Activated T-helper 1 cell treated with anti-CD3 and anti-CD28 coated beads, Interleukin-2, amount 50 U/mL, for 16 hours (primary cell): ENCODE measurements at places on chromosomes 4 and X.

- no peak for DNase-seq
Measured at GRCh38 chr4:149531861-149532260, 283.8 kb downstream of the IQCM start.

DNA sequence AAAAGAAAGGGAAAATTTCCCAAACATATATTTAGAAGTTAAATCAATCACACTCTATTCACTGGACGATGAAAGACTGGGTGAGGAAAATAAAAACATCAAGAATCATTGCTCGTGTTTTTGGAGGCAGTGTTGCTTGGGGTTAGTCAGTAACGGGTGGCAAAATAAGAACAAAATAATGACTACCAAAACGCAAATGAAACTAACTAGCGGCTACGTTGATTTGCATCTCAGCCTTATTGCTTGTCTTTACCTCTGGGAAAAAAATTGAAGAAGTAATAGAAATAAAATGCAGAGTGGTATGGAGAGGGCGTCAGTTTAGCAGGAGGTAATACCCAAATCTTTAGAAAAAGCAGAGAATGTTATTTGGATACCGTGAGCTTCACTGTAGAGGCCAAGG lies 86.4 kb upstream of the SORBS2 start:
- no peak for DNase-seq

DNA sequence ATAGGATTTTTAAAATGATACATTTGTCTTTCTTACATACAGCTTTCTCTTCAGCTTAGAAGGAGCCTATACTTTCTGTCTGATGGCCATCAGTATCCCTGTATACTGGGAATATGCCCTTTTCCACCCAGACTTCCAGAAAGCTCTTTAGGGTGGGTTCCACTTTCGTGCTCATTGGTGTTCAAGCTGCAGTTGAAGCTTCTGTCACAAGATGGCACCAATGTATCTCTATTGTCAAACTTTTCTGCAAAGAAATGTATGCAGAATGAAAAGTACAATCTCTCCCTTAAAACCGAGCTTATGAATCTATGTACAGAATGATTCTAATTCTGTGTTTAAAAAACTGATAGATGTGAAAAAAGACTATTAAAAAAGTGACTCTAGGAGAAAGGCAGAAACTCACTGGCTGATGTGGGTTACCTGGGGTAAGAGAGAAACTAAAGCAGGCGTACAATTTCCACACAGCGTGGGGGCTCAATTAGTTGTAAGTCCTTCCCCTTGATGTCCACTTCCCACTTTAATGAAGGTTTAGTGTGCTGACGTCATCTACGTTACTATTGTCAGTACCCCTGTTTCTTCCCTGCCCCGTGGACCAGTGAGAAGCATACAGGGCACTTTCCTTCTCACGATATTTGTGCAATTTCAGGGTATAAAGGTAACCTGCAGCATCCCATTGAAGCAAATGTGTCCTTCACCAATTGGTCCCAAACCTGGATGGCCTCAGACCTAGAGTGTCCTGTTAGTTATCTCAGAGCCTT lies 57.3 kb upstream of the TCEAL2 start:
- DNase-seq, result no peak

DNA sequence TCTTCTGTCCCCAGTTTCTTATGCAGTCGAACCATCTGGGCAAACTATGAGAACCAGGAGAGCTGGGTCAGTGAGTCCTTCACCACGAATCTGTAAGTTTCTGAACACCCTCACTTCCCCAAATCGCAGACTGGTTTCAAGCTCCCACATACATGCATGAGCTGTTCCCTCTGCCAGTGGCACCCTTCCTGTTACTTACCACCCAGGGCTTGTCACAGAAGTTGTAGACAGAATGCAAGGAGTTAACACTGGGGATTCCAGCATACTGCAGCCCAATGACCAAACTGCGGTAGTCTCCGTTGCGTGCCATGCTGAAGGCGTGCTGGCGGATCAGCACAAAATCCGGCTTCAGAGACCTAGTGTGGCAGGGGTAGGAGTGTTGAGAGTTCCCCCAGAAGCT lies 14.6 kb downstream of the SYN1 start:
- DNase-seq, result no peak

DNA sequence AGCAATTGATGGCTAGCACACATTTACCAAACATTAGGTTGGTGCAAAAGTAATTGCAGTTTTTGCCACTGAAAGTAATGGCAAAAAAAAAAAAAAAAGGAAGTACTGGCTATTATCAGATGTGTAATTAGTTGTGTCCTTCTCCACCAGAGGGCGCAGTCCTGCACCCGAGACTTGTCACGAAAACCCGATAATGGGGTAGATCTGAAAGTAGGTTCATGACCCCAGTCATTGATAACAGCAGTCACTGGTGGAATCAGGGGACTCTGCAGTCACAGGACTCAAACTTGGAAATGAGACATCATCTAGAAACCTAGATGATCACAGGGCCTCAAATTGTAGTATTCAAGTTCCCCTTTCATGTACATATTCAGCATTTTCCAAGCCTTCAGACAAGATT lies 13.1 kb upstream of the ACOT9 start:
- peak; percentile 8 for DNase-seq

- no peak for DNase-seq
Measured at GRCh38 chrX:51899741-51900140, 6.3 kb downstream of the MAGED1 start.

- no peak for DNase-seq
Measured at GRCh38 chrX:275476-275966, 5.7 kb upstream of the PLCXD1 start.

GRCh38 chr4:141246243-141246642 lies 25.5 kb downstream of the ZNF330 start:
- DNase-seq, result no peak

GRCh38 chr4:67522230-67522629 lies 23.1 kb downstream of the CENPC start:
- no peak for DNase-seq

DNA sequence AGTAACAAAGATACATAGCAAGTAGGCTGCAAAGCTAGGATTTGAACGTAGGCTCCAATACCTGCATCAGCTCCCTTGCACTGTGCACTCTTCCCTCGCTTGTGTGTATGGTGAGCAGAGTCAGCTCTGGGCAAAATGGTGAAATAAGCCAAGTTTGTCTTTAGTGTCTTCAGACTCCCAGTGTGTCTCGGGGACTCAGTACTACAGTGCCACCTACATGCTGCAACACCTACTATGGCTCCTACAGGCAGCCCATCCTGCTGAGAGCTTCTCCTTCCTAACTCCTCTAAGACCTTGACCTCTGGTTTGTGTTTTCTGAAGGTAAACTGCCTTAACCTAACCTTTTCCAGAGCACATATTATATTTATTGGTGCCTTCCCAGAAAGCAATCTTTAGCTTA lies 42.5 kb downstream of the RTL9 start:
- no peak for DNase-seq

GRCh38 chrX:100931925-100932285 lies 3.2 kb upstream of the XKRX start:
- no peak for DNase-seq

DNA sequence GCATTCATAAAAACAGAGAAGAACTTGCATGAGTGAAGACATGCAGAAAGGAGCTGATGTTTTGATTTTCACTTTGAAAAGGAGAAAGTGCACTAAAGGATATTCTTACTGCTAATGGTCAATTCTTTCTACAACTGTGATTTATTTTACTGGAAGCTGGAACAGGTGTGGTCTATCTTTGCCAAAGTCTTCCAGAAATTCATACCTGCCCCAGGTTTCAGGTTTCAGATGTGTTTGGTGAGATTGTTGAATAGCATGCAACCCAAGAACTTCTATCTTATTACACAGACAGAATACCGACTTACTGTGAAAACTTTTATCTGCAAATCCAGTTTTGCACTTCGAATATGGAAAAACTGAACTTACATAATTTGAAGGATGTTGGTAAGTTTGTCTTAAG lies 388.3 kb downstream of the PDGFC start:
- no peak for DNase-seq

DNA sequence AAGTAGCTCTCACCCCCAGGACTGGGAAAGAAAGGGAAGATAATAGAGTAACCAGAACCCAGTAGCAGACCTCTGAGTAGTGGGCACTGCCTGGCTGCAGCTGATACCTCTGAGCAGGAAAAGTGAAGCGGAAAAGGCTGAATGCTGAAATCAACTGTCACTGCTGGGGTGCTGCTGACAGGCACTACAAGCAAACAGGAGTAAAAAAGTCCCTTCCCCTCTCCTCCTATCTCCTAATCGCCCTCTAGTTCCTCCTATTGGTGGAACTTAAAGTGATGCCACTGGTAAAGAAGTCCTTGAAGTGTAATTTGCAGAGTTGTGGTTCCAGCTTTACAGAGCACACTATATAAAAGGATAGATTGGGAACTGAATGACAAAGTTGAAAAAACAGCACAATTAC lies 32.8 kb upstream of the GLRB start:
- DNase-seq, result no peak

- no peak for DNase-seq
Measured at GRCh38 chr4:142402156-142402555, 443.9 kb downstream of the INPP4B start.

DNA sequence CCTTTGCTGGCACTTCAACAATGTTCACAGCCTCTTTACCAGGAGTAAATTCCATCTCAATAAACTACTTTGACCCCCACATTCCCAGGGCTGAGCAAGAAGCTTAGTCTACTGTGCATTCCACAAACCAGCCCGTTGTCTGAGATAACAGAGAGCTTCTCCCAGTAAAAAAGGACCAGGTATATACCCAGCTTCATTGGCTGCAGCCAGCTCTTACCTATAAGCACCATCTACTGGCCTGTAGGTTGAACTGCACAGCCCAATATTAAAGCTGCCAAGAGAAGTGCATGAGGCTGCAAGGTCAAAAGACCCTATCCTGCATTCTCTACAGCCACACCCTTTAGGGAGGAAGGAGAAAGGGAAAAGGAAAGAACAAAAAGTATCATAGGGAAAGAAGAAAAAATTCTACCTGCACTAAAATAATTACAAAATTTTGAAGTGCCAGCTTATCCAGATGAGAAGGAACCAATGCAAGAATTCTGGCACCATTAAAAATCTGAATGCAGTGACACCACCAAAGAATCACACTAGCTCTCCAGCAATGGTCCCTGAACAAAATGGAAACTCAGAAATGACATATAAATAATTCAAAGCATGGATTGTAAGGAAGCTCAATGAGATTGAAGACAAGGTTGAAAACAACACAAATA lies 45.7 kb upstream of the INTU start:
- no peak for DNase-seq

GRCh38 chr4:143921181-143921580 lies 15.8 kb upstream of the GYPE start:
- DNase-seq, result no peak

- DNase-seq, result no peak
Measured at GRCh38 chr4:75180790-75181776, 248.2 kb downstream of the PARM1 start.

- no peak for DNase-seq
Measured at GRCh38 chrX:1416965-1417760, 25.2 kb upstream of the SLC25A6 start.

DNA sequence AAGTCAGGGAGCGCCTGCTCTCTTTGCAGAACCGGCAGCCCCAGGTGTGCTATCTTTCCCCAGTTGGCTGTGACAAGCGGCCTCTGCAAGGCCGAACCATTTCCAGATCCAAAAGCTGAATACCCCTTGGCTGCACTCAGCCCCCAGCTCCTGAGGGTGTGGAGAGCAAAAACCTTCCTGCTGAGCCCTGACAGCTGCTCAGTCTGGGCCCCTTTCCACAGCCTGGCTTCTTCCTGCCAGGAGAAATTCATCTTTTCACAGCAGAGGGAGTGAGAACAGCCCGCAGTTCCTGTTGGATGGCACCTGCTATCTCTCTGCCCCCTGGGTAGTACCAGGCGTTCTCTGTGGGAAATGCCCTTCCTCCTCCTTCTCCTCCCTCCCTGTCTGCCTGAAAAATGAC lies 78.4 kb downstream of the DRD5 start:
- no peak for DNase-seq

DNA sequence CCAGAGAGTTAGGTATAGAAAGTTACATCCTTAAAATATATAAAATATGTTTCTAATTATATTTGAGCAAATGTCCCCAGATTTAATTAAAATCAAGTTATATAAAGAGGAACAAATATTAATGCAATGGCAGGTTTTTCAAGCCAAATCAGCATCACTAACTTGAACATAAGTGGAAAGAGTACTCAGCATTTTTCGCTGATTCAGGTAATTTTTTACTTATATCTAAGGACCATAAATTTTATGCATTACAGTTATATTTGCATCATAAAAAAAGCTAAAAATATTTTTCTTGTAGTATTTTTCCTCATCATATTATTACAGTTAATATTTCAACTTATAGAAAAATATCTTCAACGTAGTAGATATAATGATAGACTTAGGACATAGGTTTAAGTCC lies 1047.4 kb downstream of the FAM133A start:
- DNase-seq, result no peak

DNA sequence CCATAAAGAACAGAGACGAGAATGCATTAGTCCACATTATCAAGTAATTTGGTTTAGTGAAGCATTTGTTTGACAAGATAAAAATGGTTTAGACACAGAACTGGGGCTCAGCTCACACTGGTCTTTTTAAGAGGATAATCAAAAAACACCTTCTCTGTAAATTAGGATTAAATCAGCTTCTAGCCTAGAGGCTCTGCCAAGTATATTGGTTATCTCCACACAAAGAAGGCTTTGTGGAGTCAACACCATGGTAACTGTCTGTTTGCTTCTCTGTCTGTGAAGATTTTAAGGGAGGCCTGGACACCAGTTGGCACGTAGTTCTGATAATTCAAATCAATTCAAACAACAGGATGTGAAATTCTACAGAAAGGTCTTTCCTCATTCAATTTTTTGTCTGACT lies 687.0 kb downstream of the DMD start:
- no peak for DNase-seq

DNA sequence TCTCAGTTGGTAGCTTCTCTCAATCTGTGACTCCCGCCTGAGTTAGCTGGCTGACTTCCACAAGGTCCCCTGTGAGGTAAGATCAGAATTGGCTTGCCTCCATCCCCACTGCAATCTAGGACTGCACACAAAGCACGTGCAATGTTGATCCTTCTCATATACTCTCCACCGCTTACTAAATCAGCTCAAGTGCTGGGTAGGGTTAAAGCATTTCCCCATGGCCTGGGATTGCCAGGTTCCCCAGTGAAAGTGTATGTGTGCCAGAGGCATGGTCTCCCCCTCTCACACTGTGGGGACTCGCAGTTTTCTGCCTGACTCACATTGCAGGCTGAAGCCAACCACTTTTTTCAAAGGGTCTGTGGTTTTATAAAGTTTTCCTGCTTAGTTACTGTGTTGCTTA lies 886.9 kb downstream of the FAM133A start:
- DNase-seq, result no peak

DNA sequence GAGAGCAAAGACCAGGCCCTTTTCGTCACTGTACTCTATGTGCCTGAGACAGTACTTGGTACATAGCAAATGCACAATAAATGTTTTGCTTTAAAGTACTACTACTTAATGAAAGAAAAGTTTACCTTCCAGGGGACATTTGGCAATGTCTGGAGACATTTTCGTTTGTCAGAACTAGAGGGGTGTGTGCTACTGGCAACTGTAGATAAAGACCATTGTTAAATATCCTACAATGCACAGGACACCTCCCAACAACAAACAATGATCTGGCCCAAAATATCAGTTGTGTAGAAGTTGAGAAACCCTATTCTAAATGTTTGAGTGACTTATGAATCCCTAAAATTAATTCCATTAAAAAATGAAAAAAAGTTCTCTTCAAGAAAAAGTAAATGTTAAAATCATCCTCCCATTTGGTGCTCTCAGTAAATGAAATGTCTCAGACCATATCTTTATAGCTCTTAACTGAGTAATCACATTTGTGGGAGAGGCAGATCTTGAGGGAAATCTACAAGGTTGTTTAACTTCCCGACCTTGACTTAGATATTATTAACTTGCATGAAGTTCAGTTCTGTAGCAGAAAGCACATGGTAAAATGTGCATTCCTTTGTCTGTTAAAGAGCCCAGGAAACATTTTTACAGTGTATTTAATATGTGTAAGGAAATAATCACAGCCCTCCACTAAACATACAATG lies 18.5 kb downstream of the EGFL6 start:
- no peak for DNase-seq
